G401 (cell line): ENCODE measurements at places on chromosomes 4 and X.

DNA sequence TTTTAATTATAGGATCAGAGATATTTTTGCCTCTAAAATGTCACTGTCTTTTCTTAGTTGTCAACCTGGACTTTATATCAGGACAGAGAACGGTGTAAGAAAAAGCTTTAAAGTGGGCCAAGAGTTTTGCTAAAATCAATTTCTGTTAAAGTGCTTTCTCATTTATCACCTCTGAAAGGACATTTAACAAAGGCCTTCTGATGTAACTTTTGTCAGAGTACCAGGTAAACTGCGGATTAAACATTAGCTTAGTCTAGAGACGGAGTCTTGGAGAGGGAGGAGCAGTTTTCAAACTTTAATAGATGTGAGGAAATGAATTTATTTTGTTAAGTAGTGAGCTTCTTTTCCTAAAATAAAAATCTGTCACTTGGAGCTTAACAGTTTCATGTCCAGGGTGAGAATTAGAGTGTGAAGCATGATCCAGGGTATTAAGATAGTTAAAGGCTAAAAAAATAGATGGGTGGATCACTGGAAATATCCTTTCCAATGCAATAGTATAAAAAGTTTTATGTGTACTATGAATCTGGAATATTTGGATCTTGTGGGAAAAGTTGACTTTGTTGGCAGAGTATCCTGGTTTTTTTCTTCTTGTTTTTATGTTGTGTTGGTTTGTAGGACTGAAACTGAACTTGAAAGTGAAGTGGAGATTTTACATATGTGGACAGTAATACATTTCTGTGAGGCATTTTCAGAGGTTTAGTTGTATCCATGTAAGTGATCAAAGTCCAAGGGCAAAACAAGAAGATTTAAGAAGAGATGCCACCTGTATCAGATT is 33.6 kb upstream of the BMPR1B start:
- DNase-seq = no peak

DNA sequence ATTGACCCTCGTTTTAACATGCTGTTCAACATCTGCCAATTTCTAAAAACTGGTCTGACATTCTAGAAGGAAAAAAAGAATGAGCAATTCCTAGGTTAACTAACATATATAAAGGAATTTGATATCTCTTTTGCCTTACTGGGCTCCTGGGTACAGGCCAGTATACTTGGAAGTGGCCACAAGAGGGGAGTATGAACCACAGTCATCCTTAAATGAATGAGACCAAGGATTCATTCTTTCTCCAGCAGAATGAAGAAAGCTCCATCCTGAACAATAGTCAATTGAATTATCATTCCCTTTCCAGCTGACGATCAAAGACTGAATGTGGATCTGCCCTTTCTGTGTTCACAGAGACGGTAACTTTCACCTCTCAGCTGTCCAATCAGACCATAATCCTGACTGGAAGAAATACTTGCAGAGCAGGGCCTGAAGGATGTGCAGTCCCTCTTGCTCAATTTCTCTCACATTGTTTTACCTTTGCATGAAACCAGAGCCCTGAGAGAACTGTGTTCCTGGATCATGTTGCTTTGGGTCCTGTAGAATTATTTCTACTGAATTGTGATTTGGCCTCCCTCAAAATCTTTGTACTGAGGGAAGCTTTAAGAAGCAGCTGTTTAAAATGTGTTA is 14.8 kb upstream of the SPARCL1 start:
- peak; percentile 76 for DNase-seq

GRCh38 chrX:153411255-153411987 is at the start of gene ZFP92:
Gene ZFP92, plus strand, starts transcription at chrX:153411472. Its CDS starts 6,851 bp downstream, at chrX:153418323.
- DNase-seq = peak; percentile 28

DNA sequence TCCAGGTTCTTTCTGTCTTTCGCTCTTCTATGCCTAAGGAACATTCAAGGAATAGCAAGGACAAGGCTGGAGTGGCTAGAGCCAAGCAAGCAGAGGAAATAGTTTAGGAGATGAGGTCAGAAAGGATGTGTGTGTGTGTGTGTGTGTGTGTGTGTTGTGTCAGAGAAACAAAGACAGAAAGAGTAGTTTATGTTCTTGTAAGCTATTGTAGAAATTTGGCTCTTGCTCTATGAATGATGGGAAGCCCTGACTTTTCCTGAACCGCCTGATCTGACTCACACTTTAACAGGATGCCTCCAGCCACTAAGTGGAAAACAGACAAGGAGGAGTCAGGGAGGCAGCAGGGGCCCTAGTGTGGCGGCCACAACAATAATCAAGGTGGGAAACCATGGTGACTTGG is 39.7 kb downstream of the LGI2 start:
- DNase-seq = no peak

DNA sequence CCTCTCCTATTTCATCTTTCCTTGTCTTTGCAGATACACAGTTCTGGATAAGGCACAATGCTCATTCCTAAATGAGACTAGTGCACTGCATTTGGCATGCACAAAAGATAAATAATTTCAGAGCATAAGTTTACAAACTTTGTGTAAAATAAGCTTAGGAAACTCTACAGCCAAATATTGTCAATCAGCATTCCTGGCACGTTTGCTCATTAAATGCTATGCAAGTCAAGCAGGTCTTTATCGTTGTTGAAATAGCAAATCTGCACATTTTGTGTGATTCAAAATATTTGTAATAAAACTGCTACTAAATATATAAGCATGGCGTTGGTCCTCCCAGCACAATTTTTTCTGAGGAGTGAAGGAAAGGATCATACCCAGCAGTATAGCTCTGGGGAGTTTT is 322.1 kb upstream of the NOCT start:
- no peak for DNase-seq
